Endothelial cell of umbilical vein (primary cell): ENCODE measurements at places on chromosomes 1 and 21. TPM values are rescaled to one million over a fixed set of nuclear protein-coding genes. Genes with fewer than 3 reads are reported as not detected.

DNA sequence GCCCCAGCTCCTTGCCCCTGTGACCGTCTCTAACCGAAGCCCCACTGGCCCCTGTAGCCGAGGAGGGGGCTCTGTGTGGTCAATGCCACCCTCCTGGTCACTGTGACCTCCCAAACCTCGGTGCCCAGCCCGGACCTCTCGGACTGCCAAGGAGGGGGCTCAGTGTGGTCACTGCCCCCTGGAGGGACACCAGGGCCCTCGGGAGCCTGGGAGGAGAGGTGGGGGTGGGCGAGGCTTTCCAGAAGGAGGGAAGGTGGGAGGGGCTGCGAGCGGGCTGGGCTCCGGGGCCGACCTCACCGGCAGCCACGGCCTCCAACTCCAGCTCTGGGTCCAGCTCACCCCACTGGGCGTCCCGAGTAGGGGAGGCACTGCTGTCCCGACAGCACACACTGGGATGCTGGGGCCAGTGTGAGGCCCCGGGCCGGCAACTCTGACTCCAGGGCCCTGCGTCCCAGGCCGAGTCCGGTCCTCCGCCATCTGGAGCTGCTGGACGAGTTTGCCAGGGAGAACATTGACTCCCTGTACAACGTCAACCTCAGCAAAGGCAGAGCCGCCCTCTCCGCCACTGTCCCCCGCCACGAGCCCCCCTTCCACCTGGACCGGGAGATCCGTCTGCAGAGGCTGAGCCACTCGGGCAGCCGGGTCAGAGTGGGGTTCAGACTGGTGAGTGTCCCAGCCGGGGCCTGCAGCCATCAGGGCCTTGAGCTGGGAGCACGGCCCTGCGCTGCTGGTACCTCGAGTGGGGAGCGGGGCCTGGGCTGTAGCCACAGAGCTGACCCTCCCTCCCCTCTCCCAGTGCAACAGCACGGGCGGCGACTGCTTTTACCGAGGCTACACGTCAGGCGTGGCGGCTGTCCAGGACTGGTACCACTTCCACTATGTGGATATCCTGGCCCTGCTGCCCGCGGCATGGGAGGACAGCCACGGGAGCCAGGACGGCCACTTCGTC, 6.4 kb downstream of the SCNN1D start:
- DNase-seq = no peak

DNA sequence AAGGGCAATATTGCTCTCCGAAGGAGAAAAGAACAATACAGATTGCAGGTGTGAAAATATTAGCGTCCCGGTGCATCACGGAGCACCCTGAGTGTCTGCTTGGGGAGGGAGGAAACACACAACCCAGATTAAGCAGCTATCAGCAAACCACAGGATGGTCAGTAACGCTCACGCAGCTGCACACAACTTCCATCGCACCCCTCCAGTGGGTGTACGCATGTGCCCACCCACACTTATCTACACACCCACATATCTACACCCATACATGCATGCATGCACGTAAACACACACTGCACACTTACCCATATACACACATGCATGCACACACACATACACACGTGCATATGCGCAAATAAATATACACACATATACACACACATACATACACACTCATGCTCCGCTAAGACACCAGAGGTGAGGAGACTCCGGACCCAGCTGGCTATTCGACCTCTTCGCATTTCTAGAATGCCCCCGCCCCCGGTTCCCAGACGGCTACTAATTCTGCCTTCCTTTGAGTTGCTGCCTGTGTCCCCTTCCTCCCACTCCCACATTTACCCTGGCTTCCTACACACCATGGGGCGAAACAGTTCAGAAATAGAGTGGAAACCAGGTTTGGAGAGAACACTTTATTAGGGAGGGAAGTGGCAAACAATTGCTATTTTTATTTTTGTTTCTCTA, 26.2 kb downstream of the ITPKB start:
- DNase-seq = no peak

- DNase-seq = no peak
These were observed 12.8 kb downstream of the ZDHHC18 start for GRCh38 chr1:26839339-26839722.

DNA sequence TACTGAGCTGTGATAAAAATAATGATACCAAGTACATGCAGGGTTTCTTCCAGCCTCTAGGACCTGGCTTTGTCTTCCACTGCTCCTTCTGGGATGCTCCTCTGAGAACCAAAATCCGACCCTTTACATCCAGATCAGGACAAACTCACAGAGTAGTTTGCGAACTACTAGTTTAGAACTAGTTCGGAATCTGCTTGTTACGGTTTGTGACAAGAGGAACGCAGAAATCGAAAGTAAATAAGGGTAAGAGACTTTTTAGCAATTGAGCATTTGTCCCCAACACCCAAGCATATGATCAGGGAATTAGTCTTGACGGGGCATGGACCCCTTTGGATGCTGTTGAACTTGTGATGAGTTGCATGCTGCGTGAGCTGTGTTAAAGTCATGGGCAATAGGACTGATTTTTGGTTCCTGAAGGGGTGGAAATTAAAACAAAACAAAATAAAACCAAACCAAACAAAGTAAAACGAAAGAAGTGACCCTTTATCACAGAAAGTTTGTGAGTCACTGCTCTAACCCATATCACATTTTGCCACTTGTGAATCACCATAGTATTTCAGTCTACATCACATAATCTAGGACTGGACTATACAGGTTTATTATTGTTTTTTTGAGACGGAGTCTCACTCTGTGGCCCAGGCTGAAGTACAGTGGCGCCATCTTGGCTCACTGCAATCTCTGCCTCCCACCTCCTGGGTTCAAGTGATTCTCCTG, 35.7 kb upstream of the ERRFI1 start:
- peak; percentile 52 for DNase-seq

DNA sequence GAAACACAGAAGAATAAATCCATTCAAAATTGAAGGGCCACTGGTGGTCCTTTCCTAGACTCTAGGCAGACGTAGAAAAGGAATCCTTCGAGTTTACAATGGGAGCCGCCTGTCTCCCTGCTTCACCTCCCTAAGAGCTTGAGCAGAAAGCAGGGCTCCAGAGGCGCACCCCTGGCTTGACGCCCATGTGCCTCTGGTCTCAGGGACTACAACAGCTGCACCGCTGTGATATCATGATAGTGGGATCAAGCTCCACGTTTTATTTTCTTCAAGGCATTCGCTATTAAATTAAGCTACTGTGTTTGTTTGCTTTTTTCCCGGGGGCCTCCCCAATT, 403 bp upstream of the C1orf122 start:
- no peak for DNase-seq

GRCh38 chr1:20723537-20724363, 5.9 kb upstream of the KIF17 start:
- no peak for DNase-seq

GRCh38 chr1:203682473-203683383, 56.1 kb downstream of the ATP2B4 start:
- peak; percentile 67 for DNase-seq

GRCh38 chr1:185495898-185496297, 178.9 kb upstream of the IVNS1ABP start:
- DNase-seq = no peak

DNA sequence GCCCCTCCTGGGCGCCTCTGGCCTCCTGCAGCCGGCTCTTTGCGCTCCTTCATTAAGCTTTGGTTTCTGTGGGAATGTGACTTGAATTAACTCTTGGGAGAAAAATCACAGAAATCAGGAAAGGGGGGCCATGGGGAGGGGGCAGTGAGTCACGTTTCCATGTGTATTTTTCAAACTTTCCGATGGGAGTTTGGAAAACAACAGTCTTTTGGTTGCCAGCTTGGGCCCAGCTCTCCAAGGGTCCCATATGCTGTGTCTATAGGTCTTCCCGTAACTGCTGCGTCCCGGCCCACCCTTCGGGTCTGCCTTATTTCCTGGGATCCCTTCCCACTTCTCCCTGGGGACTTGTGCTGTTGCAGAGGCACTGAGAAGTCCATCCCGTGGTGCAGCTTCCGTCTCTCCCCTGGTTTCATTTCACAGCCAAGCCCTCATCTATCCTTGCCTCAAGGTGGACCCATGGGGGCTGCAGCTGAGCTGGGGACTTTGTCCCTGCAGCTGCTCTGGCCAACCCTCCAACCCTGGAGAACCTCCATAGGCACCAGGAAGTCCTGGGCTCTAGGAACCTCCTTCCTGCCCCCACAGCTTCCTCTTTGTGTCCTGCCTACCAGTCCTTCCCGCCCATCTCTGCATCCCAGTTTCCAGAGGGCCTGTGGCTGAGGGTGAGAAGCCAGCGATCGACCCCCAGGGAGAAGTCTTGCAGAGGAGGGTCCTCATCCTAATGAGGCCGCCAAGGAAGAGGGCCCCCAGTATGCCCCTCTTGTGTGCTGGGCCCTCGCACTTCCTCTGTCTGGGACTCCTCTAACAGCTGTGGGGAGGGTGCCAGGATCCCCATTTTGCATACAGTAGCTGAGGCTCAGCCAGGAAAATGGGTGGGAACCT, 11.6 kb upstream of the LMNA start:
- peak; percentile 95 for DNase-seq

GRCh38 chr1:109773203-109773899, 9.6 kb upstream of the EPS8L3 start:
- DNase-seq = peak; percentile 78

GRCh38 chr1:19878637-19878985, 3.6 kb upstream of the OTUD3 start:
- no peak for DNase-seq

GRCh38 chr1:3032371-3033039, 11.2 kb downstream of the ACTRT2 start:
- no peak for DNase-seq

- no peak for DNase-seq
These were observed 104.6 kb upstream of the TENT5C start for GRCh38 chr1:117501281-117501680.

DNA sequence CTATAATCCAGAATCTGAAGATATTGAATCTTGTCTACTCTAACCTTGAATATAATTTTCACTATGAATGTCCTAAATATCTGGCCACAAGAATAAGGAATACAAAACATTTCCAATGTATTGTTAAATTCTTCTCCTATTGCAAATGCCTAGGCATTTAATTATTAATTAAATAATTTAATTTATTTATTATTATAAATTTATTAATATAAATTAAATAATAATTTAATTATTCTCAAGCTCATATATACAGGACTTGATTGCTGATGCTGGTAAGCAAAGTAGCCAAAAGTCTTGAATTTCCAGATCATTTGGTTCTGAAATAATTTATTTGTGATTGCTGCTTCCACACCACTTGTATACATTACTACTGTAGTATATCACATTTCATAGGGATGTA, 71.1 kb downstream of the SAMSN1 start:
- no peak for DNase-seq

DNA sequence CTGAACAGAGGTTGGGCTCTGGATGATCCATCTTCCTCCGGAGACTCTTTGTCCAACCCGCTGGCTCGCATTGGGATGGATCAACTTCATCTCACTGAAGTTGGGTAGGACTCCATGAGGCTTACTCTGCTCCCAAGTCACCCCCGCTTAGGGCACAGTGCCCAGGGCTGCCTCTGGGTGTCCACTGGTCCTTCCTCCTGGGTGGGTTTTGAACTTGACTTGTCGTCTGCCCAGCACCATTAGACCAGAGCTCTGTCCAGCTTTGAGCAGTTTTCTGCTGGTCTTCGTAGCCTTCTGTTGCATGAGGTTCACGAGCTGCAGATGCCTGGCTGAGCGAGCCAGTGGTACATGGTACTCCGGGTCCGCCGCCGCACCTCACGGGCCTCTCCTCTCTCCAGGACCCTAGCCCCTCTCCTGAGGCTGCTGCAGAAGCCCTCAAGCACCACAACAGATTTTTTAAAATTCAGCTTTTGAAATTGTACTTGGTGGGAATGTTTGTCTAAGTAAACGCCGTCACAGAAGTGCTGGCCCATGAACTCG, 33.8 kb upstream of the COL6A1 start:
- DNase-seq = no peak

- no peak for DNase-seq
These were observed 29.7 kb downstream of the OLFML3 start for GRCh38 chr1:114008993-114009392.

DNA sequence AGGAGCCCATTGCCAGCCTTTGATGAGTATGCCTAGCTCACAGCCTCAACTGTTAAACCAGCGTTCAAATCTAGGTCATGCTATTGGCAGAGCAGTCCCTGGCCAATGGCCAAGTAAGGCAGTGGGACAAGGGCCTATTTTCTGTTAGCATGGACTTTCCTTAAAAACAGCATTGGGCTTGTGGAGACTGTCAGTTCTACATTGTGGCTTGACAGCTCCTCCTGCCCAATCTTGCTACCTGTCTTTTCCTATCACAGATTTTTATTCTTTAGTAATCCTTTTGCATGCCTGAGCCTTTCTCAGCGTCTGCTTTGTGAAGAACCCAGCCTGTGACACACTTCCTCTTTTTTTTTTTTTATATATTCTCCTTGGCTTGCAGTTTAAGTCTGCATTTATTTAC, 56.4 kb downstream of the DIP2A start:
- peak; percentile 75 for DNase-seq

DNA sequence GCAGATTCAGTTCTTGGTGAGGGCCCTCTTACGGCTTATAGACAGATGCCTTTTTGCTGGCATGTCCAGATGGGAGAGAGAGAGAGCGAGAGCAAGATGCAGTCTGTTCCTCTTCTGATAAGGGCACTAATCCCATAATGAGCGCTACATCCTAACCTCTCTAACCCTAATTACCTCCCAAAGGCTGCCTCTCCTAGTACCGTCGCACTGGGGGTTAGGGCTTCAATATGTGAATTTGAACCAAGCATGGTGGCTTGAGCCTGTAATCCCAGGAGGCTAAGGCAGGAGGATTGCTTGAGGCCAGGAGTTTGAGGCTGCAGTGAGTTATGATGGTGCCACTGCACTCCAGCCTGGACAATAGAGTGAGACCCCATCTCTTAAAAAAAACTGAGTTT, 10.5 kb upstream of the SDE2 start:
- DNase-seq = no peak

- DNase-seq = peak; percentile 50
These were observed 62.7 kb downstream of the PLPP3 start for GRCh38 chr1:56516539-56517252.

GRCh38 chr1:172380441-172381244, 39.8 kb upstream of the C1orf105 start:
- peak; percentile 65 for DNase-seq

- peak; percentile 57 for DNase-seq
These were observed at the start of gene FMO5 for GRCh38 chr1:147225193-147225730. TSS of gene FMO5 (minus strand) at chr1:147225339. CDS start at chr1:147225029, 310 bp downstream.

DNA sequence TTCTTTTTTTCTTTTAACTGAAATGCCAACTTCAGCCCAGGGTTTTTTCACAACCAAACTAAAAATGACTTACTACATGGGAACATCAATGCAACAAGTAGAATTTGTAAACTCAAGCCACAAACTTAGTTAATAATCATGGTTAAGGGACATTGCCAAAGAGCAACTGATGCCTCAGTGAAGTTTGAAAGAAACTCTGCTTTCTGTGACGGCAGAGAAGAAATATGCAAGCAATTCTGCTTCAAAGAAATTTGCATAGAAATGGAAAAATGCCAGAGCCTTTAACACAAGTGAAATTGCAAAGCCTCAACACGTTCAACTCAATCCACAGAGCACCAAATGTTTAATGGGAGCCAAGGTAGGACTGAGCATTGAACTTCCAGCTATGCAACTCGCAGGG, 5.0 kb upstream of the CHD5 start:
- no peak for DNase-seq

DOP1B gene
- 9.3 and 9.9 TPM in 2 replicates for total RNA-seq

TAL1 gene
- total RNA-seq = 50.2 and 52.4 TPM in 2 replicates

MEX3A gene
- 23.6 and 26.6 TPM in 2 replicates for total RNA-seq

TMEM54 gene
- 14.8 and 23.6 TPM in 2 replicates for total RNA-seq

SLC35F3 gene
- not detected in 2 replicates for total RNA-seq

C1orf141 gene
- not detected in 2 replicates for total RNA-seq

CRYBG2 gene
- total RNA-seq = not detected in 2 replicates

CD53 gene
- not detected in 2 replicates for total RNA-seq

C1orf115 gene
- 15.8 and 16.4 TPM in 2 replicates for total RNA-seq

NUDT4B gene
- 1.7 TPM in 1 of 2 replicates, not detected in the other for total RNA-seq

LRRC71 gene
- 0.66 and 1.2 TPM in 2 replicates for total RNA-seq

LCE1F gene
- total RNA-seq = not detected in 2 replicates

CD247 gene
- total RNA-seq = not detected in 2 replicates
